ENCODE measurements at places on chromosomes 3 and 15. TPM values are rescaled to one million over a fixed set of nuclear protein-coding genes. Genes with fewer than 3 reads are reported as not detected.

- peaks cover 2% of the 10 kb centered on the region for H3K36me3 ChIP-seq
- no peak overlapping the region for H3K4me3 ChIP-seq
These were observed 18.8 kb downstream of the BCL2L10 start for GRCh38 chr15:52093539-52094510.

DNA sequence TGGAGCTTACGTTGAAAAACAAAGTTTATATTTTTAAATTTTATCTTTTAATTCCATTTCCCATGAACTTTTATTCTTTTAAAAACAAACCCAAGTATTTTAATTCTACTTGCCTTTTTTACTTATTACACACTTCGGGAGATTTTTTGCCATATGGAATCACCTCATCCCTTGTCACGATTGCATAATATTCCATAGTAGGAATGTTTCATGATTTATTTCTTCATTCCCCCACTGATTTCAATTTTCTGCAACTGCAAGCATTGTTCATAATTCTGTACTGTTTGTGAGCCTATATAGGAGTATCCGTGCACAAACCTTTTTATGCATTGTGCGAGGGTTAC, 574 bp upstream of the SLC25A36 start:
- no peaks in the 10 kb centered on the region for H3K27me3 ChIP-seq
- peaks cover 27% of the 10 kb centered on the region for H3K4me1 ChIP-seq
- DNase-seq, result no peak
- H3K27ac ChIP-seq, result peak overlapping the region; percentile 100
- peaks cover 2% of the 10 kb centered on the region for H3K36me3 ChIP-seq

The PLSCR2 gene
- 0.31 TPM for total RNA-seq

DNA sequence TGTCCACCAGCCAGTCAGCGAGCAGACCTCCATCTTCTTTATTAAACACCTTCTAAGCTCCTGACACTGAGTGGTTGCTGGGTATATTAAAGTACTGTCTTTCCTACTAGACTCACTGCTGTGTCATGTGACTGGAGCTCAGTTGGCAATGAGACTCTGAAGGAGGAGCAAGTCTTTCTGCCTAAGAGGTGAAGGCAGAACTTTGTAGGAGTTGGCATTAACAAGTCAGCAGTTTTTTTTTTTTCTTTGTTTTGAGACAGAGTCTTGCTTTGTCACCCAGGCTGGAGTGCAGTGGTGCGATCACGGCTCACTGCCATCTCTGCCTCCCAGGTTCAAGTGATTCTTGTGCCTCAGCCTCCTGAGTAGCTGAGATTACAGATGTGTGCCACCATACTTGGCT, 62.2 kb downstream of the ABHD5 start:
- H3K36me3 ChIP-seq, result no peaks in the 10 kb centered on the region
- peaks cover 4% of the 10 kb centered on the region for H3K4me1 ChIP-seq
- DNase-seq, result no peak
- H3K27me3 ChIP-seq, result no peaks in the 10 kb centered on the region
- H3K4me3 ChIP-seq, result no peak overlapping the region

- no peak for DNase-seq
- H3K27ac ChIP-seq, result no peak overlapping the region
- no peak overlapping the region for H3K4me3 ChIP-seq
- H3K36me3 ChIP-seq, result peaks cover 27% of the 10 kb centered on the region
- H3K4me1 ChIP-seq, result peaks cover 8% of the 10 kb centered on the region
These were observed 54.8 kb downstream of the NMD3 start for GRCh38 chr3:161275919-161276318.

The STRC gene
- 2.9 TPM for total RNA-seq

- H3K27ac ChIP-seq, result no peak overlapping the region
- H3K36me3 ChIP-seq, result peaks cover 26% of the 10 kb centered on the region
- DNase-seq, result no peak
- H3K27me3 ChIP-seq, result no peaks in the 10 kb centered on the region
These were observed 64.9 kb downstream of the DPH6 start for GRCh38 chr15:35481064-35481463.

The MON1A gene
- total RNA-seq, result 5.7 TPM

- H3K4me1 ChIP-seq, result peaks cover 21% of the 10 kb centered on the region
- no peak overlapping the region for H3K27ac ChIP-seq
- H3K27me3 ChIP-seq, result peaks cover 88% of the 10 kb centered on the region
- no peak overlapping the region for H3K4me3 ChIP-seq
These were observed 2.5 kb downstream of the CHST2 start for GRCh38 chr3:143122089-143122430.

The GOLGB1 gene
- 80.5 TPM for total RNA-seq

GRCh38 chr3:34582055-34582454, 783.6 kb downstream of the PDCD6IP start:
- no peak for DNase-seq
- no peak overlapping the region for H3K4me3 ChIP-seq
- no peak overlapping the region for H3K27ac ChIP-seq
- peaks cover 19% of the 10 kb centered on the region for H3K27me3 ChIP-seq

DNA sequence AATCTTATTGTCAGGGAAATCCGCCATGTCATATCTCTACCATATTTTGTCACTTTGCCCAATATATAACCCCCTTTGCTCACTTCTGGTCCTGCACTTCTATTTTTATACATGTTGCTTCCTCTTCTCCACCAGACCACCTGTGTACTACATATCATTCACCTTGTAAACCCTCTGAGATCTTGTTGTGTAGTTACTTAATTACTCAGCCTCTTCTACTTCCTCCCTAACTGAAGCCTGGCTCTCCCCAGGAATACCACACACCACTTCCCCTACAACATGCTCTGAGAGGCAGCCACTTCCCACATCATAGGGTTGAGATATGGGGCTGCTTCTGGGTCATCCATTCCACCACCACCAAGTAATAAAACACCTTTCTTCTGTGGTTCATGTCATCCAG, 10.0 kb downstream of the HEXA start:
- DNase-seq, result no peak
- H3K36me3 ChIP-seq, result peaks cover 13% of the 10 kb centered on the region
- H3K4me3 ChIP-seq, result no peak overlapping the region
- H3K4me1 ChIP-seq, result no peaks in the 10 kb centered on the region

The STAC gene
- 1.4 TPM for total RNA-seq

- no peaks in the 10 kb centered on the region for H3K27me3 ChIP-seq
- DNase-seq, result no peak
- no peaks in the 10 kb centered on the region for H3K36me3 ChIP-seq
- no peak overlapping the region for H3K4me3 ChIP-seq
- H3K4me1 ChIP-seq, result peaks cover 5% of the 10 kb centered on the region
These were observed 20.6 kb downstream of the CDCP1 start for GRCh38 chr3:45125550-45126026.

The SLC12A8 gene
- total RNA-seq, result 11.6 TPM

The GRAMD1C gene
- 7.7 TPM for total RNA-seq

- H3K4me3 ChIP-seq, result no peak overlapping the region
- no peak overlapping the region for H3K27ac ChIP-seq
- H3K27me3 ChIP-seq, result peaks cover 54% of the 10 kb centered on the region
- no peak for DNase-seq
- H3K4me1 ChIP-seq, result peaks cover 29% of the 10 kb centered on the region
These were observed 85.9 kb downstream of the SLCO3A1 start for GRCh38 chr15:91939403-91939831.

The GOLGA6L7 gene
- not detected for total RNA-seq

DNA sequence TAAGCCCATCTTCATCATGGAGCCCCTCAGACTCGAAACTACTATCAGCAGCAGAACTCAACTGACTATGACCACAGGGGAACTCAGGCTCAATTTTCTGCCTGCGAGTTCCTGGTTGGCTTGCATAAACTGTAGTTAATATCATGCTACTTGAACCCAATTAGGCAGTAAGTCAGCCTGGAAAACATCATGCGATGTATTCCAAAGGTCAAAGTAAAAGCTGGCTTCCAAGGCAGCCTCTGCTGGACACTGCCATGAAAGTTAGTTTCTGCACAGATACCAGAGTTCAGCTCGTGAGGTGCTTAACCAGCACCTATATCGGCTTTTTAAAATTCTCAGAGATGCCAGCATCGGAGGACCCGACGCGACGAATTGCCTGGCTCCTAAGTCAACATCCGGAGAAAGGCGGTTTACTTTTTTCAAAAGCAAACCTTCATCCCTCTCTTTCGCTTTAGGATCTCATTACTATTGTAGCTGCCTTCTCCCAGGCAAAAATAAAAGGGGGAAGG, 3.8 kb downstream of the ANP32A start:
- peak overlapping the region; percentile 94 for H3K4me3 ChIP-seq
- no peaks in the 10 kb centered on the region for H3K27me3 ChIP-seq
- H3K27ac ChIP-seq, result peak overlapping the region; percentile 97
- no peak for DNase-seq

- peaks cover 41% of the 10 kb centered on the region for H3K4me1 ChIP-seq
- peak overlapping the region; percentile 68 for H3K27ac ChIP-seq
- no peak for DNase-seq
- H3K27me3 ChIP-seq, result no peaks in the 10 kb centered on the region
- no peak overlapping the region for H3K4me3 ChIP-seq
These were observed 3.1 kb upstream of the POLR2M start for GRCh38 chr15:57703387-57703786.

DNA sequence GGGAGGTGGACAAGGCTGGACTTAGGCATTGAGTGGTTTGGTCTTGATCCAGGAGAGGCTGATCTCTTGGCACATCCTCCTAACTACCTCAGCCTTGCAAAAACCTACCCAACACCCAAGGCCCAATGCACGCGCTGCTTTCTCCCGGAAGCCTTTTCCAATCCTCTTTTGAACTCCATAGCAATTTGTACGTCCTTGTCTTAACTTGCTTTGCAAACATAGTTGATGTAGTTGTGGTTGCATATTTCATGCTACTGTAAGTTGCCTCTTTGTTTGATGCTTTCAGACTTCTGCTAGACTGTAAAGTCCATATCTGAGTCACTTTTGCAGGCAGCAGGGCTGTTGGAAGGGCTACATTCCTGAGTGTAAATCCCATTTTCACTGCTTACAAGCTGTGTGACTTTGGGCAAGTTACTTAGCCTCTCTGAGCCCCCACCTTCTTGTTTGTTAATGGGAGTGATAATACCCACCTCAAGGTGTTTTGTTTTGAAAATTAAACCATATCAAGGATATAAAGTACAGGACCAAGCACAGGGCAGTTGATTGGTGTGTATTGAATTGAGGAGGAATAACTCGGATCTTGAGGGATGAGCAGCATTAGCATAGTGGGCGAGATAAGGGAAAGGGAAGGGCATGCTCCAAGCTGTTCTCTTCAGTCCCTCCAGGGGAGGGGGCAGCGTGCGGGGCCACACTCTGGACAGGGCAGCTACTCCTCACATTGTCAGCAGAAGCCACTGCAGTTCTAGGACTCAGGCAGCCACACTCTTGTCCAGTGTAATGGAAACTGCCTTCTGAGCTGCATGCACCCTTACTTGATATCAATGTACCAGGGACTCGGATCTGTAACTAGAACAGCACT, 28.8 kb downstream of the SIAH2 start:
- DNase-seq, result no peak
- peaks cover 6% of the 10 kb centered on the region for H3K4me1 ChIP-seq
- no peaks in the 10 kb centered on the region for H3K36me3 ChIP-seq

GRCh38 chr15:45715528-45715927, 80.7 kb downstream of the SQOR start:
- H3K36me3 ChIP-seq, result no peaks in the 10 kb centered on the region
- no peak for DNase-seq
- no peak overlapping the region for H3K4me3 ChIP-seq
- no peak overlapping the region for H3K27ac ChIP-seq
- H3K27me3 ChIP-seq, result peaks cover 15% of the 10 kb centered on the region

DNA sequence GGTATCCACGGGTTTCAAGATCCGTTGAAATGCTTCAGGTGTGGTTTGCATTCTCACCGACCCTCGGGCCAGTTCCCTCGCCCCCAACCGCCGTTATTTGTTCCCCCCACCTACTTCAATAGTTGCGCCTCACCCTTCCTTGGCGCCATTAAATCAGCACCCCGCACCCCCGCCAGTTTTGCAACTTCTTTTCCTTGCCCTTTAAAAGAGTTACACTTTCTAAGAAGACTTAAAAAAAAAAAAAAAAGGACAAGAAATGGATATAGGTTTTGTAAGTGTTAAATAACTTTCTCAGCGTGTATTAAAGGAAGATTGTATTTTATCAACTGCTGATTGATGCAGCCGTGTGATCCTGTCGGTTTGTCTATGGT, 87.2 kb downstream of the NR2F2 start:
- no peak overlapping the region for H3K4me3 ChIP-seq
- H3K4me1 ChIP-seq, result peaks cover 21% of the 10 kb centered on the region
- H3K27me3 ChIP-seq, result peaks cover 98% of the 10 kb centered on the region

DNA sequence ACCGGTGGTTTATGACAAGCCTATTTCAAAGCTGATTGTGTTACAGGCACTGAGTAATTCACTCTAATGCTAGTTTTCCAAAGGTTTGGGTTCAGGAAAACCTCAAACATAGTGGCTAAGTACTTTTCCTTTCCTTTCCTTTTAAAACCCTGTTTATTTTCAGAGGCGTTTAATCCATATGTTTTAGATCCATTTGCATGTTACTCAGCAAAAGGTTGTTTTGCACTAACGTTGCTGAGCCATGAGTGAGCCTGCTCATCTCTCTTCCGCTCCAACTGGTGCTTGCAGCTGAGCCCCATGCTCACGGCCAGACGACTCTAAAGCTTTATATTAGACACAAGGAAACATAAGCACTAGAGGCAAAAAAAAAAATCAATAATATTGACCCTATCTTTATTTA, 9.4 kb downstream of the CEMIP start:
- no peaks in the 10 kb centered on the region for H3K36me3 ChIP-seq
- no peak overlapping the region for H3K4me3 ChIP-seq
- H3K27me3 ChIP-seq, result peaks cover 22% of the 10 kb centered on the region
- no peak for DNase-seq
- H3K4me1 ChIP-seq, result peaks cover 25% of the 10 kb centered on the region

GRCh38 chr3:170098753-170099152, 61.0 kb downstream of the GPR160 start:
- H3K4me3 ChIP-seq, result no peak overlapping the region
- DNase-seq, result no peak
- H3K27me3 ChIP-seq, result no peaks in the 10 kb centered on the region
- no peak overlapping the region for H3K27ac ChIP-seq
- no peaks in the 10 kb centered on the region for H3K4me1 ChIP-seq

The SEC22A gene
- total RNA-seq, result 16.3 TPM

DNA sequence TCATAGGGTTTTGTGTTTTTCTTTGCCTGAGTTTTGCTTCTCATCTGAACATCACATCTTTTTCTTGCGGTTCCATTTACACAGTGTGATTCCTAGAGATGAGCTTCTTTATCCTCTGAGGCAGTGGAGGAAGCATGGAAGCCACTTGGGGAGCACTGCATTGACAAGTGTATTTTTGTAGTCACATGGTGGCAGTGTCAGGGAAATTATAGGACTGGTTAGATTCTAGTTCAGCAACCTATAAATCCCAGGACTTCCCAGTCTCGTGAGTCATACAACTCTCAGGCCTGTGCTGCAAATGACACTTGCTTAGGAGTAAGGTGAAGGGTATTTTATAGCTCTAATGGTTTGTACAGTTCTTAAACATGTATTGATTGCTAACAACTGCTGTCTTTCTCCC, 58.4 kb downstream of the RBM6 start:
- no peaks in the 10 kb centered on the region for H3K27me3 ChIP-seq
- H3K4me3 ChIP-seq, result no peak overlapping the region
- no peaks in the 10 kb centered on the region for H3K4me1 ChIP-seq
- H3K36me3 ChIP-seq, result peaks cover 25% of the 10 kb centered on the region
- no peak for DNase-seq

The SPINK8 gene
- total RNA-seq, result not detected

GRCh38 chr15:100021653-100022052, 288.4 kb upstream of the LYSMD4 start:
- peak overlapping the region; percentile 60 for H3K27ac ChIP-seq
- no peak for DNase-seq
- H3K4me1 ChIP-seq, result peaks cover 47% of the 10 kb centered on the region
- no peaks in the 10 kb centered on the region for H3K27me3 ChIP-seq
- H3K4me3 ChIP-seq, result no peak overlapping the region

The TPRG1 gene
- 2.4 TPM for total RNA-seq

GRCh38 chr3:113783463-113783862, 36.6 kb downstream of the ATP6V1A start:
- no peak overlapping the region for H3K27ac ChIP-seq
- H3K4me1 ChIP-seq, result peaks cover 7% of the 10 kb centered on the region
- H3K27me3 ChIP-seq, result no peaks in the 10 kb centered on the region
- no peak for DNase-seq

The DUOXA2 gene
- not detected for total RNA-seq

Data from mesothelial cell of epicardium (in vitro differentiated cells).